ENCODE measurements at places on chromosomes 16 and 17.

GRCh38 chr16:48408688-48409087, 23.5 kb upstream of the SIAH1 start:
- DNase-seq = peak; percentile 35
- no peaks in the 10 kb centered on the region for H3K36me3 ChIP-seq
- peaks cover 31% of the 10 kb centered on the region for H3K4me1 ChIP-seq
- no peak overlapping the region for H3K27ac ChIP-seq
- H3K27me3 ChIP-seq = peaks cover 3% of the 10 kb centered on the region
- no peak overlapping the region for H3K4me3 ChIP-seq

GRCh38 chr17:74329378-74329777, 3.4 kb downstream of the KIF19 start:
- no peaks in the 10 kb centered on the region for H3K27me3 ChIP-seq
- no peaks in the 10 kb centered on the region for H3K36me3 ChIP-seq
- no peak for DNase-seq
- H3K4me1 ChIP-seq = no peaks in the 10 kb centered on the region
- no peak overlapping the region for H3K27ac ChIP-seq

DNA sequence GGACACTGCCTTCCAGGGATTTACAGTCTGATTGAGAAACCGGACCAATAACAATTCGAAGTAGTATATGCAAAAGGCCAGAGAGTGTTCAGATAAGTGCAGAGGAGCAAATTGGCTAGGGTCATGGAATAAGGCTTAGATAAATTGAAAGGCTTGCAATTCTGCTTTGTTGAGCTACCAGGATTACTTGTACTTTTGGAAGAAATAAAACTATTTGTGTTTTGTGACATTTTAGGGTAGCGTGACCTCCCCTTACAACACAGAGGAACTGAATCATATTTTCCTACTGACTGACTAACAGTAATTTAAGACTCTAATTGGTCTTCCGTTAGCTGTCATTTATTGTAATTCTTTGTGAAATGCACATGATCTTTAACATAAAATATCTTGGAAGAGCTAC, 104.7 kb downstream of the PITPNC1 start:
- DNase-seq = peak; percentile 48
- H3K27ac ChIP-seq = peak overlapping the region; percentile 81
- H3K27me3 ChIP-seq = no peaks in the 10 kb centered on the region
- H3K4me3 ChIP-seq = peak overlapping the region; percentile 59
- peaks cover 47% of the 10 kb centered on the region for H3K4me1 ChIP-seq
- no peaks in the 10 kb centered on the region for H3K36me3 ChIP-seq

DNA sequence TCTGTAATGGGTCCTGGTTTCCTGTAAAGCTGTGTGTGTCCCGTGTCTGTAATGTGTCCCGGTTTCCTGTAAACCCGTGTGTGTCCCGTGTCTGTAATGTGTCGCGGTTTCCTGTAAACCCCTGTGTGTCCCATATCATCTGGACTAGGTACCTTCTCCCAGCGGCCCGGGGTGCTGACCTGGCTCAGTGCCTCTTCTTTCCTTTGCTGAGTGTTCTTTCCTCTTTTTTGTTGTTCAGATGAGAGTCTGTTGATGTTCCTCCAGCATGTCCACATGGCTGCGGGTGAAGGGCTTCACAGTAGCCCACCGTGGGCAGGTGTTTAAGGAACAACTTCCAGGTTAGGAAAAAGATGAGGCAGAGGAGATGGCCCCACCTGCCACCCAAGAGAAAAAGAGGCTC, 46.6 kb upstream of the GNG13 start:
- no peak overlapping the region for H3K4me3 ChIP-seq
- peaks cover 3% of the 10 kb centered on the region for H3K27me3 ChIP-seq
- H3K36me3 ChIP-seq = peaks cover 19% of the 10 kb centered on the region
- no peak overlapping the region for H3K27ac ChIP-seq
- H3K4me1 ChIP-seq = no peaks in the 10 kb centered on the region

DNA sequence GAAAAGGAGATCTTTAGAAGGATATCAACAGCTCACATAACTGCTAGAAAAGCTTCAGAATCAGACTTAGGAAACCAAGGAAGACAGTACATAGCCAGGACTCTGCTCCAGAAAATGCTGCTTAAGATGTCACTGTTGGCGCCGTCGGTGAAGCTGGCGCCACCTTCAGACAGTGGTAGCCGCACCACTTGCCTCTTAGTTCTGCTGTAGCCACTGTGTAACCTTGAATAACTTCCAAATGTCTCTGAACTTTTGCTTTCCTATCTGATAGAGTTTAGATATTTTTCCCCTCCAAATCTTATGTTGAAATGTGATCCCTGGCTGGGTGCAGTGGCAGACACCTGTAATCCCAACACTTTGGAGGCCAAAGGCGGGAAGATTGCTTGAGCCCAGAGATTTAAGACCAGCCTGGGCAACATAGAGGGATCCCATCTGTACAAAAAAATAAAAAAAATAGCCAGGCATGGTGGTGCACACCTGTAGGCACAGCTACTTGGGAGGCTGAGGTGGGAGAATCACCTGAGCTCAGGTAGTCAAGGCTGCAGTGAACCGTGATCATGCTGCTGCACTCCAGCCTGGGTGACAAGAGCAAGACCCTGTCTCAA, 6.3 kb upstream of the USP31 start:
- H3K27ac ChIP-seq = no peak overlapping the region
- H3K4me1 ChIP-seq = no peaks in the 10 kb centered on the region
- no peaks in the 10 kb centered on the region for H3K36me3 ChIP-seq
- no peak for DNase-seq
- peaks cover 14% of the 10 kb centered on the region for H3K27me3 ChIP-seq
- no peak overlapping the region for H3K4me3 ChIP-seq

GRCh38 chr17:38587947-38588787, 17.6 kb downstream of the SRCIN1 start:
- H3K36me3 ChIP-seq = no peaks in the 10 kb centered on the region
- H3K27ac ChIP-seq = no peak overlapping the region
- no peak for DNase-seq
- H3K4me3 ChIP-seq = no peak overlapping the region

DNA sequence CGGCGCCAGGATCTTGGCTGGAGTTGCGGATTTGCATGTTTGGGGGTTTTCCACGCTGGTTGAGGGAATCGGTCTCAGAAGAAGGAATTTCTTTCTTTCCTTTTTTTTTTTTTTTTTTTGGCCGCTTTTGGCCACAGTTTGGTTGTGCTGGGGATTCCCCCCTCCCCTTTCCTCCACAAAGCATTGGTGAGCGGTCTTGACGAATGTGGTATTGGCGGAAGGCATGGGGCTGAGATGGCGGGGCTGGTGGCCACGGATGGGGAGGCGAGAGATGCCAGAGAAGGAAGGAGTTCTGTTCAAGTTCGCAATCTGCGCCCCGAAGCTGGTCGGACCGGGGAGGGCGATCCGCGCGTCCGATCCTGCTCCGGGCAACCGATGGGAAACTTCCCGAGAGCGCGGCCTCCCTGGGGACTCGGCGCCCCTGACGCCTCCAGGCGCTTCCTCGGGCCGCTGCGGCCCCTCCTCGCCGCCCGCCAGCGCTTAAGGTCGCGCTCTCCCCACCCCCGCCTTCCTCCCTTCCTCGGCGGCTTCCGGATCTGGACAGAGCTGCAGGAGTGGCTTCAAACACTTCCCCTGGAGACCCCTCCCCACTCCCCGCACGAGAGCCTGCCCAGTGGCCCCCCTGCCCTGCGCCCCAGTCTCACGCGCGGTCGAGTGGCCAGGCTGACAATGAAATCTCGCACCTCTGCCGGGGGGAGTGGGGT, 43.2 kb downstream of the RAI1 start:
- no peaks in the 10 kb centered on the region for H3K36me3 ChIP-seq
- peak overlapping the region; percentile 87 for H3K4me3 ChIP-seq
- H3K27ac ChIP-seq = peak overlapping the region; percentile 64
- DNase-seq = no peak

GRCh38 chr17:43105146-43105545, 20.0 kb downstream of the BRCA1 start:
- 0 out of 2 replicates have a peak, but pooled peaks cover 5% of the 10 kb centered on the region for H3K36me3 ChIP-seq
- no peak for DNase-seq
- no peaks in the 10 kb centered on the region for H3K27me3 ChIP-seq
- H3K4me1 ChIP-seq = no peaks in the 10 kb centered on the region

GRCh38 chr16:66898933-66899309, 18.6 kb downstream of the PDP2 start:
- peaks cover 58% of the 10 kb centered on the region for H3K4me1 ChIP-seq
- H3K4me3 ChIP-seq = no peak overlapping the region
- H3K36me3 ChIP-seq = no peaks in the 10 kb centered on the region
- peak overlapping the region; percentile 48 for H3K27ac ChIP-seq
- peaks cover 4% of the 10 kb centered on the region for H3K27me3 ChIP-seq

DNA sequence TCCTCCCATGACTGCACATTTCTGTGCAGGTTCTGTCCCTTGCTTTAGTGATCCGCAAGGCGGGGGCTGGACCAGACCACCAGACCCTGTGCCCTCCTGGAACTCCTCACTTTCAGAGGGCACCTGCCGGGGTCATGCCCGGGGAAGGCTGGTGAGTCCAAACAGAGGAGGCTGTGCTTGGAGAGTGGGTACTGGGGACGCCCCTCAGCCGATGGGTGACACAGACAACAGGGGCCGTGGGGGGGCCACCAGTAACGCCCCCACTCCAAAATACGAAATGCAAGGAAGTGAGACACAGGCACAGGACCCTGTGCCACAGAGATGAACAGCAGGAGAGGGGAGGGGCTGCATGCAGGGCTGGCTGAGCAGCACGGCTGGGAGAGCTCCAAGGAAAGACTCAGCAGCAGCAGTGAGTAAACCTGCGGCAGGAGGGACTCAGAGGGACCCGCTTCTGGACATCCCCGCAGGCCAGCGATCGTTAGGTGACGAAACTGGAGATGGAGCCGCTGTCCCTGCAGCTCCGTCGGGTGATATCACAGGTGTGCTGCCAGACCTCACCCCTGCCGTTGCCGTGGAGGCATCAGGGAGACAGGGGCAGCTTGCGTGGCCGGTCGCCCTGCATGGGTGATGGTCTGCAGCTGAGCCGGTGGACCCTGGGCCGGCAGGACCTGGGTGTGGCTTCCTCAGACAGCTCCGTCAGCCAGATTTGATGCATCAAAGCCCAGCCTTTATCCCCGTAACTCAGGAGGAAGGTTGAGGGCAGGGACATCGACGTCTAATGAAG, 71.2 kb upstream of the GNG13 start:
- no peak overlapping the region for H3K27ac ChIP-seq
- H3K4me3 ChIP-seq = no peak overlapping the region
- H3K4me1 ChIP-seq = no peaks in the 10 kb centered on the region
- no peak for DNase-seq
- H3K36me3 ChIP-seq = peaks cover 8% of the 10 kb centered on the region

DNA sequence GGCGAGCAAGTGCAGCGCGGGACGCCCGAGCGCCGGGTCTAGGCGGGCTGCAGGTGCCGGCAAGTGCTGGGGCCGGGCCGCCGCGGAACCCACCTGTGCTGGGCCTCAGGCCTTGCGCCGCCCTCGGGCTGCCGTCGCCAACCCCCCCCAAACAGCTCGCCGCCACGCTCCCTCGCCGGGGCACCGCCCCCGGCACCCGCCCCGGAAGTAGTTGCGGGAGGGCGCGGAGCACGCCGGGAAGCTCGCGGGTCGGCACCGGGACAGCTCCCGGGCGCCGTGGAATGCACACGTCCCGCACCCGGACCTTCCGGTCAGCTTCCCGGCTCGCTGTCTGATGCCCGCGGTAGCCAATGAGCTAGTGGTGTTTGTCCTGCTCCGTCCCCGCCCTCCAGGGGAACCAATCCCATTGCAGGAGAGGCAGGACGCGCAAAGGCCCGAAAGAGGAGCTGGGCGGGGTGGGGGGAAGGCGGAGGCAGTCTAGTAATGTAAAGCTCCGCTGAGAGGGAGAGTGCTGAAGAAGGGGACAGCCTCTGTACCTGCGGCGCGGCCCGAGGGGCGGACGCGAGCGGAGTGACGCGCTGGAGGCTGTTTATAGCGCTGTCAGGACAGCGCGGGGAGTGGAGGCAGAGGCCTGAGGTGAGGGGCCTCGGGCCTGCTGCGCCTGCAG, at the start of the genes ANKS3 and DNAAF8:
ANKS3 (minus strand) TSS at position 209 of the 667 bp plus-strand sequence. CDS start 4,122 bp downstream, outside the sequence.
DNAAF8 (plus strand) TSS at position 475 of the 667 bp plus-strand sequence. CDS start 1,978 bp downstream, outside the sequence.
- peak within 1 kb of the TSS; percentile 96 for H3K27ac ChIP-seq
- peak; percentile 98 for DNase-seq
